ENCODE measurements at places on chromosomes 6 and 20.

DNA sequence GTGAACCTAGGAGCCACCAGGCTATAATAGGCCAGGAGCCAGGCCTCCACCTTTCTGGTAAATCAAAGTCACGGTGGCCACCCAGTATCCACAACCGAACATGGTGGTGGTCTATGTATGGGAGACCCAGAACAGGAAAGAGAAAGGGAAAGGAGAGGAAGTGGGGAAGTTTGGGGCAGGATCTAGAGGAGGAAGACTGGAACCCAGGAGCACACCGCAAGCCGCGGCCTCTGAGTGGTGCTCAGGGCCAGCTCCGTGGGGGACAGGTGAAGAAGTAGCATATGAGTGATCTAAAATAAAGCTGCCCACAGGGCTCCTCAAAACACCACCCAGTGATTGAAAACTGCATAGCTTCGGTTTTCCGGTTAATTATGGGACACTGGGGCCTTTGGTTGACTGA lies 214.8 kb downstream of the ZDHHC14 start:
- ATAC-seq, result no peak

GRCh38 chr6:89154131-89154530 lies 8.3 kb downstream of the PM20D2 start:
- ATAC-seq, result no peak

DNA sequence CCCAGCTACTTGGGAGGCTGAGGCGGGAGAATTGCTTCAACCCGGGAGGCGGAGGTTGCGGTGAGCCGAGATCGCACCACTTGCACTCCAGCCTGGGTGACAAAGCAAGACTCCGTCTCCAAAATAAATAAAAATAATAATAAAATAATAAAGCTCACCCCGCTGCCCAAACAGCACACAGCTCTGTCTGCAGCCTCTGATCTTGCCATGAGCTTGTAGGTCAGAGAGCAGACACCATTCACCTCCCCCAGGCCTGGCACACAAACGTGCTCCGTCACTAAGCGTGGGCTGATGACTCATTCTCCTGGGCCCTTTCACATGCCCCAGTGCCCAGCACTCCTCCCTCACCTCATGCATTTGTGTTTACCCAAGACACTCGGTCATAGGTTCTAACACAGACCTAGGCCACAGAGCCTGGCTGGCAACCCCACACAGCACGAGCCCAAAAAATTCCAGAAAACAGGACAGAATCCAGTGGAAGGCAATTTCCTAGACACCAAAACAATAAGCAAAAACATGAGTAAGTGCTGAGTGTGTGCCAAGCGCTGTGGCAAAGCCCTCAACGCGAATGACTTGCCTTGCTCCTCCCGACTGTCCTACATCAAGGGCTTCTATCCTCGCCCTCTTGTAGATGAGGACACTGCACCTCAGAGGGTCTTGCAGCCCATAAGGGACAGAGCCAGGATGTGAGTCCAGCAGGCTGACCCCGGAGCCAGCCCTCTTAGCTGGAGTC lies 18.0 kb downstream of the ATP9A start:
- ATAC-seq, result peak; percentile 98

GRCh38 chr20:37759761-37760209 lies 66.0 kb downstream of the CTNNBL1 start:
- no peak for ATAC-seq

DNA sequence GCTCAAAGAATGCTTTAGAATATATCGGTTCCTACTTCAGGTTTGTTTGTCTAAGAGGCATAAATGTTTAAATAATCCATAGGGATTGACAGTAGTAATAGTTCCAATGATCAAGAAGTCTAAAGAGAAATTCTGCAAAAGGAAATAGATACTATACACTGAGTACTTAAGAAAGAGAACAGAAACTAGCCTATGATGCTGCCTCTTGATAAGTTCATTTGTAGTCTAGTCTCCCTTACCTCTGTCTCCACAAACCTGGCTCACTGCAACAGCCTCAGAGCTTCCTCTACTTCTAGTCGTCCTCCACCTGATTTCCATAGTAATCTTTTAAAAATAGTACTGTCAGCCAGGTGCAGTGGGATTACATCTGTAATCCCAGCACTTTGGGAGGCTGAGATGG lies 511.8 kb downstream of the LMBRD1 start:
- ATAC-seq, result no peak

DNA sequence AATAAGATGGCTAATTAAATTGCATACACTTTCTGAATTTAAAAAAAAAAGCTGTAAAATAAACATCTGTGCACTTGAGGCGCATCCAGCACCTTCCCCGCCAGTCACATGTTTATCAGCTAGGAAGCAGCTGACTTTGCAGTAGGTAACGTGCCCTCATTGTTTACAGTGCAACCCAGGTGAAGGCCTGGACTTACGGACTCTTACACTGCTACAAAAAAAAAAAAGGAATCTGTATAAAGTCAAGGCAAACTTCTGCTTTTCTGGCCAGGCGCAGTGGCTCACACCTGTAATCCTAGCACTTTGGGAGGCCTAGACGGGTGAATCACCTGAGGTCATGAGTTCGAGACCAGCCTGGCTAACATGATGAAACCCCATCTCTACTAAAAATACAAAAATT lies 327.8 kb downstream of the CDH4 start:
- no peak for ATAC-seq

- no peak for ATAC-seq
Measured at GRCh38 chr6:84269947-84270733, 42.7 kb upstream of the CEP162 start.

GRCh38 chr6:132246120-132246617 lies 155.1 kb downstream of the MOXD1 start:
- no peak for ATAC-seq

DNA sequence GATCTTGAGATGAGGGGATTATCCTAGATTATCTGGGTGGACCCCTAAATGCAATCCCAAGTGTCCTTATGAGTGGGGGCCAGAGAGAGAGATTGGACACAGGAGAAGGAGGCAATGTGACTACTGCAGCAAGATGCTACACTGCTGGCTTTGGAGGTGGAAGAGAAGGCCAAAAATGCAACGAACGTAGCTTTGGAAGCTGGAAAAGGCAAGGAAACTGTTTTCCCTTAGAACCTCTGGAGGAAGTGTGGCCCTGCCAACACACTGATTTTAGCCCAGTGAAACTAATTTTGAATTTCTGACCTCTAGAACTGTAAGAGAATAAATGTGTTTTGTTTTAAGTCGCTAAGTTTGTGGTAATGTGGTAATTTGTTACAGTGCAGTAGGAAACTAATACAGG lies 15.7 kb downstream of the PPARD start:
- no peak for ATAC-seq

GRCh38 chr6:100301731-100302130 lies 163.0 kb downstream of the SIM1 start:
- ATAC-seq, result no peak

DNA sequence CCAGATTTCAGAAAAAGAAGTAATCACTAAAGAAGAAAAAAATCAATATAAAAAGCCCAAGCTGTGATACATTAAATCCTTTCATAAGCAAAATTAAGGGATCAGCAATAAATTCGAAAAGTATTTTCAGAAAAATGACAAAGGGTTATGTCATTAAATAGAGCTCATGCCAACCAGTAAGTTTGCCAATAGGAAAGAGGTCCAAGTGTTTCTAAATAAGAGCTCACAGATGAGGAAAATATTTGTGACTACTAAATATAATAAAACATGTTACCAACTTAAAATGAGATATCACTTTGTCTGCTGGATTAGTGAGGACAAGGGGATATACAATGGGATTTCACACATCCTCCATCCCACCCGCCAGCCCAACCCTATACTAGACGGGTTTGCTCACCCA lies 140.3 kb upstream of the EYA4 start:
- ATAC-seq, result no peak

DNA sequence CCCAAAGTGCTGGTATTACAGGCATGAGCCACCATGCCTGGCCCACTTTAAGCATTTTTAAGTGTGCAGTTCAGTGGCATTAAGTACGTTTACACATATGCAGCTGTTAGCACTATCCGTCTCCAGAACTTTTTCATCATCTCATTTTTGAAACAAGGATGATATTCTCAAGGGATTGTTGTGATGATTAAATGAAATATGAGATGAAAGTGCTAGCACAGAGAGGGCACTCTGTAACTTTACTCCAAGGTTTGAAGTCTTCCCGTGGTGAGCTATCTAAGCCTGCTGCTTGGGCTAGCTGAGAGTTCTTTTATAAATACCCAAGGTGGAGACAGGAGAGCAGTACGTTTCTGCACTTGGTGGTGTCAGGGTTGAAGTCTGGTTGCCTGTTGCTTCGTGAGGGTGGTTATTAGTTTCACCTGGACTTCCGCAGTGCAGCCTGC lies 6.6 kb downstream of the TM9SF4 start:
- ATAC-seq, result no peak

- ATAC-seq, result peak; percentile 94
Measured at GRCh38 chr6:106546691-106547414, 82.4 kb downstream of the RTN4IP1 start.

- no peak for ATAC-seq
Measured at GRCh38 chr6:30071081-30071818, 4.3 kb downstream of the PPP1R11 start.

DNA sequence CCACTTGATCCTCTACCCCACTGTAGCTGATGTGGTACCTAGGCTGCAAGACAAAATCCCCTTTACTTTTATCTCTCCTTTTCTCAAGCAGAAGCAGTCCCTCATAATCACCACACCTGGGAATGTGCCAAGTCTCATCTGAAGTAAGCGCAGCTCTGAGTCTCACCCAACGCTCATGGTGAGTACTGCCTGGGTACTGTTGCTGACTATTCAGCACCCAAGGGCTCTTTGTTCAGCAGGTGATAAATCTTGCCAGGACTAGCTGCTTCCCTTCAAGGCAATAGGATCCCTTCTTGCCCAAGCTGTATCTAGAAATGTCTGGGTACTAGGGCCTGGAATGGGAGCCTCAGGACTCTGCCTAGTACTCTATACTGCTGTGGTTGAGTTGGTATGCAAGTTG lies 70.9 kb downstream of the GCLC start:
- no peak for ATAC-seq

GRCh38 chr6:33696548-33697518 lies 14.7 kb downstream of the UQCC2 start:
- no peak for ATAC-seq
